ENCODE measurements at places on chromosomes 3 and 15.

GRCh38 chr3:155555479-155556060 lies 189.3 kb downstream of the PLCH1 start:
- DNase-seq: no peak

GRCh38 chr15:47663101-47663500 lies 54.2 kb upstream of the SEMA6D start:
- no peak for DNase-seq

DNA sequence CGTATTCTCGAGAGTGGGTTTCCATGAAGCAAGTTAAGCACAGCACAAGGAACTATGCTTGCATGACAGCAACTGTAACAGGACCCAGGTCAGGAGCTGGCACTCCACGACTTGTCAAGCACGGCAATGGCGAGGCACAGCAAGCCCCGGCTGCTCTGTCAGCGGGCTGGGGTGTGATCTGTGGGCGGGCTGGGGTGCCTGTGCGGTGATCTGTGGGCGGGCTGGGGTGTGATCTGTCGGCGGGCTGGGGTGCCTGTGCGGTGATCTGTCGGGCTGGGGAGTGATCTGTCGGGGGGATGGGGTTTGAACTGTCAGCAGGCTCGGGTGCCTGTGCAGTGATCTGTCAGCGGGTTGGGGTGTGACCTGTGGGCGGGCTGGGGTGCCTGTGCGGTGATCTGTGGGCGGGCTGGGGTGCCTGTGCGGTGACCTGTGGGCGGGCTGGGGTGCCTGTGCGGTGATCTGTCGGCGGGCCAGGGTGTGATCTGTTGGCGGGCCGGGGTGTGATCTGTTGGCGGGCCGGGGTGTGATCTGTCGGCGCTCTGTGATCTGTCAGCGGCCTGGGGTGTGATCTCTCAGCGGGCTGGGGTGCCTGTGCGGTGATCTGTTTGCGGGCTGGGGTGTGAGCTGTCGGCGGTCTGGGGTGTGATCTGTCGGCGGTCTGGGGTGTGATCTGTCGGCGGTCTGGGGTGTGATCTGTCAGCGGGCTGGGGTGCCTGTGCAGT lies 205.7 kb downstream of the XXYLT1 start:
- DNase-seq: no peak

GRCh38 chr3:183579967-183580900 lies 24.7 kb upstream of the KLHL6 start:
- no peak for DNase-seq

GRCh38 chr3:127988770-127989557 lies 63.3 kb upstream of the SEC61A1 start:
- DNase-seq: peak; percentile 56

- peak; percentile 18 for DNase-seq
Measured at GRCh38 chr15:74723754-74724334, 1.5 kb downstream of the CYP1A1 start.

DNA sequence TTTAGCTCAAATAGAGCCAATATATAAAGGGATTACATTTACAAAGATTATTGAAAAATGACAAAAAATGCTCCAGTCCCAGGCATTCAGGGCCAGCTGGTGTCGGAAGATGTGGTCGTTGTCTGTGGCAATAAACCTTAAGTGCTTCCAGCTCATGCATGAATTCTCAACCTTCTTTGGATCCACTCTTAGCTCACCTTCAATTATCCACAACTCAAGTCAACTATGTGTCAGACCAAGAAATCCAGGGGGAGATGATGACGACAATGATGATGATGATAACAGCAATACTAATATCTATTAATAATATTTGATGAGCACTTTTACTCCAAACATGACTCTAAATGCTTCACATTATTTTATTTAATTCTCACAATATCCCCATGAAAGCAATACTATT lies 53.6 kb upstream of the PXYLP1 start:
- no peak for DNase-seq

- no peak for DNase-seq
Measured at GRCh38 chr15:72888211-72888610, 104.7 kb upstream of the ADPGK start.

DNA sequence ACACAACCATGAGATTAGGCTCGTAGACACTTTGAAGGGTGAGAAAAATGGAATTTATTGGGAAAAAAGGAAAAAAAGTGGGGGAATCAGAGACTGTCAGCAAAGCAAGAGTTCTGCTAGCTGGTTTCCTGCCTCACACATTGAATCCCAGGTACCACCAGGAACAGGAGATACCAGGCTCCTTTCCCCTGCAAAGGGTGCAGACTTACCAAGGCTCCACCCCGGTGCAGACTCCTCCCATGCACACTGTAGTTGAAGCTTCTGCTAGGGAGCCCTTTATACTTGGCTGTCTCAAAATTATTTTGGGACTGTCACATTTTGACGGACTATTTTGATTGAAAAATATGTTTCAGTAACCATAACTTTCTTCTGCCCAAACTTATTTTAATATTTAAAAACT lies 819.9 kb upstream of the GBE1 start:
- DNase-seq: no peak

DNA sequence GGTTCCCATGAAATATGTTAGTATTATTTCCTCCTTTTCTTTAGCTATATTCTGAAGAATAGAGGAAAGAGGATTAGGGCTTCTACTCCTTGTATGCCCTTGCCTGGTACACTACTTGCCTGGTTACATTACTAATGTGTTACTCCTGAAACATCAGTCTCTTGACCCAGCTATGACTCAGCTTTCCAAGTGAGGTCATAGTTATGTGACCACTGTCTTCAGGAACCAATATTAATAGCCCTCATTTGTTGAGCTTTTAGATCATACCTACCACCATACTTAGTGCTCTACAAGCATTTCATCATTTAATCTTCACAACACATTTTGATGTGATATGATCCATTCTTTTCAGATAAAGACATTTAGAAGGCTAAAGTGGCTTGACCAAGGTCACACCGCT lies 60.3 kb downstream of the CMSS1 start:
- peak; percentile 62 for DNase-seq

- DNase-seq: no peak
Measured at GRCh38 chr3:197445896-197446699, 109.7 kb downstream of the BDH1 start.

DNA sequence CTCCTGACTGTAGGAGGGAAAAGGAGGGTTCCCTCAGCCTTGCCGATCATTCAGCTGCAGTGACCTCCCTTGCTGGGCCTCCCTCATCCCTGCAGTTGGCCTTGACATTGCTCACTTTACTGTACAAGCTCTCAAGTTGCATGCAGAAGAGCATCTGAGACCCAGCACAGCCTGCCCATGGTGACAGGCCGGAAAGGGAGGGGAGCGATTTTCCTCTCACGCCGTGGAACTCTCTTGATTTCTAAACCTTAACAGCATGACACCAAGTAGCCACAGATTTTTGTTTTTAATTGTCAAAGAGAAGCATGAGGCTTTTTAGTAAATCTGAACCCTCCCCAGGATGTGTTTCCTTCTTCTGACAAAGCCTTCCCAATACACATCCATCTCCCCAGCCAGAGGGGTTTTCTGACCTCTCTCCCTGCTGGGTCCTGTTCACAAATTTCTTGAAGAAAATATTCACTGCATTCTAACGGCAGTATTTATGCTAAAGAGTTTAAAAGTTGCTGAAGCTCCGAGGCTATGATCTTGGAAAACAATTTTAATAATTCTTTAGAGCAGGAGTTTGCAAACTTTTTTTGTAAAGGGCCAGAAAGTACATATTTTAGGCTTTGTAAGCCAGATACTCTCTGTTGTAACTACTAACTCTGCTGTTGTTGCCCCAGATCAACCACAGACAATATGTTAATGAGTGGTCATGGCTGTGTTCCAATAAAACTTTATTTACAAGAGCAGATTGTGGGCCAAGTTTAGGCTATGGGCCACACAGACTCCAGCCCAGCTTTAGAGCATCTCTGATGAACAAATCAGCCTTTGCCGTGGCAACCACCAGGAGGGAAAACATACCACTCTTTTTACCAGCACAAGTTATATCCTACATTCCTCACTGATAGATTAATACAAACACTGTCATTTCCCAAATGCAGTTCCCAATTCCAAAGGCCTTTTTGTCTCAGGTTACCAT lies 34.8 kb downstream of the LMCD1 start:
- no peak for DNase-seq

GRCh38 chr3:67215690-67216089 lies 217.6 kb downstream of the KBTBD8 start:
- DNase-seq: no peak

GRCh38 chr3:11457135-11457534 lies 184.9 kb downstream of the ATG7 start:
- no peak for DNase-seq

DNA sequence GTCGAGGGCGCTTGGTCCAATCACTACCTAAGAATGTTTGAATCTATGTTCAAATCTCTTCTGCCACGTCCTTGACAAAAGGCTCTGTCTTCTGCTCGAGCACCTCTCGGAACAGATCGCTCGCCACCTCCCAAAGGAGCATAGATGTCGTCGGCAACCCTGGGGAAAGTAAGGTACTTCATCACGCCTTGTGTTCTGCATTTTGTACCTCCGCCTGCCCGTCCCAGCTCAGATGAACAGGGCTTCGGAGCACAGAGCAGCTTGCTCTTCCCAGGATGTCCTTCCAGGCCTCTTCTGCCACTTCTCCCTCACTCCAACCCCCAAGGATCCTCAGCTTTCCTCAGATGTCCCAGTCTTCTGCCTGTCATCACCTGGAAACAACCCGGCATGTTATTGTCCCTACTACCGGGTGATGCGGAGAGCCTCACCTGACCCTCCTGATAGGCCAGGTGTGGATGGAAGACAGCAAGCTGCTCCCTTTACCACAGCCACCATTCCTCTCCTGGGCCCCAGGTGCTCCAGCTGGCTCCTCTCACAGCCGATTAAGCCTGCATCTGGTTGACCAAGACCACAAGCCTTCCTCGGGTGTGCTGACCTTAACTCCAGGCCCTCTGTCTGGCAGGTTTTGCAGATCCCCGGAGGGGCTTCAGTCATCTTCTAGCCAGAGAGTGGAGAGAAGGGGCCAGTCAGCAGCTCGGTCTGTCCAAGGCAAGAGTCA lies 270.5 kb downstream of the FAM43A start:
- DNase-seq: no peak

GRCh38 chr3:107644631-107645030 lies 121.9 kb downstream of the BBX start:
- DNase-seq: no peak

DNA sequence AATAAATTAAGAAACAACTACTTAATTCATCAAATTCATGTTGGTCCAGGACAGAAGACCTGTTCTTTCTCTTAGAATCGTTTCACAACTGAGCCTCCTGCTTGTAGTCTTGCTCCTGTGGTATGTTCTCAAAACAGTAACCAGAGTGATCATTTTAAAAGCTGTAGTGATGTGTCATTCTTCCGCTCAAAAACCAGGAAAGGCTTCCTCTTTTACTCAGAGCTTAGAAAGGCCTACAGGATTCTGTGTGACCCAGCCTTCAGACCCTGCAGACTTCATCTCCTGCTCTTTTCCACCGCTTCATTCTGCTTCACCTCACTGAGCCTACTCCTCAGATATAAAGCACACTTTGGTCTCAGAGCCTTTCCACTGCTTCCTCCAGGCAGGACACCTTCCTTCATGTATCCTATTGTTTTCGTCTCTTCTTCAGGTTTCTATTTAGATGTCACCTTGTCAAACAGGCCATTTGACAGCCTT lies 22.7 kb downstream of the ST6GAL1 start:
- DNase-seq: no peak

- DNase-seq: no peak
Measured at GRCh38 chr3:88433568-88433967, 283.8 kb downstream of the C3orf38 start.

DNA sequence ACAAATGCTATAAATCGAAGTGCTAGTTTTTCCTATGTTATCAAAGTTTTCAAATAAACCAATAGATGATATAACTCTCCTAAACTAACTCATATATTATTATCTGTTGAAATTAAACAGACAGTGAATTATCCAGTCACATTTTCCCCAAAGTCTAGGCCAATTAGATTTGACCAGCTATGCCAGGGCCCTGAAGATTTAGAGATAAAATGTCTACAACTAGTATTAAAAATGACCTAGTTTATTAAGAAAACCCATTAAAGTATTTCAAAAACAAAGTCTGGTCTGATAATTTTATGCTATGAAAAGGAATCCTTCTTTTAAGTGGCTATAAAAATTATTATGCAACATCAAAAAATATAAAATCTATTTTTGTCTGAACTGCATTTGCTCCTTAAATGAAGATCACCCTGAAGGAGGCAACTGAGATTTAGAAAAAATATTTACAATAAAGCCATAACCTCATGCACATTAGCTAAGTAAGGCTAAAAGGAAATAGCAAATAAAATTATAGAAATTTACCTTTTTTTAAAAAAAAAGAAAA lies 83.4 kb upstream of the MEX3B start:
- DNase-seq: no peak

DNA sequence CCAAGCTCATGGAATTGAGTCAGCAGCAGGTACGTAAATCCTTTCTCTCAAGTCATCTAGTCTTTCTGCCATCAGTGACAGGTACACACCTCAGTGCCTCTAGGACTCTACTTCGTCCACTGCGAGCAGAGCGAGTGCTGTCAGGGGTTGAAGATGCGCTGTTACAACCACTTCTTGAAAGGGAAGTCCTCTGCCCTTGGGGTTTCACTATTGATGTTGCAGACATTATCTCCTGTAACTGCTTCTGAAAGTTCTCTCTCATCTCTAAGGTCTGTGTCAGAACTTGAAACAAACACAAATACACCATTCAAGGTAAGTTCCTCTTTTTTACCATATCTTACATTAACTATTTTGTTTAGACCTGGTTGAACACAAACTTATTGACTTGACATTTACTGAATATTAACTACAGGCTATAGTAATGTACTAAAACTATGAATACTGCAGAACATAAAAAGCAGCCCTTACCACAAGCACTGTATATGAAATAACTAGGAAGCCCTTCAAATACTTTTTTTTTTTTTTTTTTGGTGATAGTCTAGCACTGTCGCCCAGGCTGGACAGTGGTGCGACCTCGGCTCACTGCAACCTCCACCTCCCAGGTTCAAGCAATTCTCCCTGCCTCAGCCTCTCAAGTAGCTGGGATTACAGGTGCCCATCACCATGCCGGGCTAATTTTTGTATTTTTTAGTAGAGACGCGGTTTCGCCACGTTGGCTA lies 41.5 kb downstream of the TOPBP1 start:
- DNase-seq: no peak

GRCh38 chr3:171173736-171174135 lies 147.2 kb upstream of the SLC2A2 start:
- DNase-seq: no peak

- DNase-seq: no peak
Measured at GRCh38 chr3:24388159-24388558, 106.5 kb downstream of the THRB start.

- DNase-seq: no peak
Measured at GRCh38 chr3:14532691-14533456, 7.3 kb downstream of the GRIP2 start.

DNA sequence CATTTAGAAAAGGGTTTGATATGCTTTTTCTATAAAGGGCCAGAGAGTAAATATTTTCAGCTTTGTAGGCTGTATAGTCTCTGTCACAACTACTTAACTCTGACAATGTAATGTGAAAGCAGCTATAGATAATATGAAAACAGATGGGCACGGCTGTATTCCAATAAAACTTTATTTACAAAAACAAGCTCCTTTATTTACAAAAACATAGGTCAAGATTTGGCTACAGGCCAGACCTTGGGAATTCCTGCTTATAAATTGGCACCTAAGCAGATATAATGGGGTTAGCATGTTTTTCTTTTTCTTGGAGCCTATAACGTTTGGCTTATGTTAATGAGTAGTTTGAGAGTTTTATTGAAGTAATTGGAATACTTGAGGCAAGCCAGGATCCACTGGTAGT lies 119.4 kb upstream of the CGNL1 start:
- no peak for DNase-seq

GRCh38 chr15:41498657-41499056 lies 5.0 kb downstream of the ITPKA start:
- no peak for DNase-seq

Data from urothelium cell line (cell line).